Neural progenitor cell (in vitro differentiated cells): ENCODE measurements at places on chromosomes 11 and 22. TPM values are rescaled to one million over a fixed set of nuclear protein-coding genes. Genes with fewer than 3 reads are reported as not detected.

DNA sequence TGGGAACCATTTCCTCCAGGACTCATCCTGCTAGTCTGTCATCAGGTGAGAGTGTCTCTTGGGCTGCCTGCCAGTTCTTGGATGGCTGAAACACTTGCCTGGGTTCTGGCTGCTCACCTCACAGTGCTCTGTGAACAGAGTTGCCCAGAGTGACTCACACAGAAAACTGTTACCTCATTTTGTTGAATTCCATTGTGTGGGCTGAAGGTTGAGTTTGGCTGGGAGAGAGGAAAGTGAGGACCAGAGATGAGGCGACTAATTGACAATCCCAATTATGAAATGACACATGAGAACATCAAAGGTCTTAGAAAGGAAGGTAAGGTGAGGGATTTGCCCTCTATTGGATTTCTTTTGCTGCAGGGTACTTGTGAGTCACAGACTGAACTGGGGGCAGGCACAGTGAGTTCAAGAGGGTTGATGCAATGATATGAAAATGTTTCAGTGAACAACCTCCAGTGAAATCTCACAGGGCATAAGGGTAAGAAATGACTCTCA lies 20.2 kb upstream of the CALCB start:
- DNase-seq: no peak

- DNase-seq: no peak
These were observed 85.4 kb downstream of the WNT7B start for GRCh38 chr22:45891471-45891995.

DNA sequence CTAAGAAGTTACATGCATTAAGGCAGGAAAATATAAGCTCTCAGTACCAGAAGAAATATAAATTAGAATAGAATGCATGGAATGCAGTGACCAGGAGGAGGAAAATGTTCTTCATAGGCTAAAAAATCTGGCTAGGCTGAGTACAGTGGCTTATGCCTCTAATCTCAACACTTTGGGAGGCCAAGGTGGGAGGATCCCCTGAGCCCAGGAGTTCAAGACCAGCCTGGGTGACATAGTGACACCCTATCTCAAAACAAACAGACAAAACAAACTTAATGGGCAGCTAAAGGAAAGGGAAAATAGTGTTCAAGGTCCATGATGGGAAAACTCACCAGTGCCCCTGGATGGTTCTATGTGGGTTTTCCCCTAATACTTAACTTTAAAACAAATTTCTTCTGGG lies 78.3 kb upstream of the RASSF10 start:
- DNase-seq: no peak

MPZL2 gene
- total RNA-seq: 1.9 and 2.3 TPM in 2 replicates

AQP11 gene
- 0.24 and 1.1 TPM in 2 replicates for total RNA-seq

DNA sequence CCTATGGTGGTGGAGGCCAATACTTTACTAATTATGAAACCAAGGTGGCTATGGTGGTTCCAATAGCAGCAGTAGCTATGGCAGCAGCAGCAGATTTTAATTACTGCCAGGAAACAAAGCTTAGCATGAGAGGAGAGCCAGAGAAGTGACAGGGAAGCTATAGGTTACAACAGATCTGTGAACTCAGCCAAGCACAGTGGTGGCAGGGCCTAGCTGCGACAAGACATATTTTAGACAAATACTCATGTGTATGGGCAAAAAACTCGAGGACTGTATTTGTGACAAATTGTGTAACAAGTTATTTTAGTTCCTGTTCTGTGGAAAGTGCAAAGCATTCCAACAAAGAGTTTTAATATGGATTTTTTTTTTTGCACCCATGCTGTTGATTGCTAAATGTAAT lies 42.6 kb downstream of the PGM2L1 start:
- no peak for DNase-seq

GRCh38 chr11:128476729-128477128 lies 110.6 kb downstream of the ETS1 start:
- no peak for DNase-seq

GRCh38 chr22:34099278-34099677 lies 179.0 kb upstream of the LARGE1 start:
- DNase-seq: no peak

ZNRD2 gene
- 15.5 and 34.0 TPM in 2 replicates for total RNA-seq

PDE2A gene
- total RNA-seq: 0.11 and 2.3 TPM in 2 replicates

TBX1 gene
- 0.06 TPM in 1 of 2 replicates, not detected in the other for total RNA-seq

FAM227A gene
- 17.8 and 32.7 TPM in 2 replicates for total RNA-seq
